Keratinocyte (primary cell): ENCODE measurements at places on chromosomes 13 and 19. TPM values are rescaled to one million over a fixed set of nuclear protein-coding genes. Genes with fewer than 3 reads are reported as not detected.

The SIGLEC9 gene
- not detected in 3 replicates for polyA plus RNA-seq

The GZMM gene
- polyA plus RNA-seq, result not detected in 3 replicates

The FLT3LG gene
- polyA plus RNA-seq, result 0.80 to 1.7 TPM (median 1.3 TPM) in 3 replicates

The FBN3 gene
- not detected in 3 replicates for polyA plus RNA-seq

The NLRP11 gene
- 0.01 TPM in 1 of 3 replicates, not detected in the others for polyA plus RNA-seq

The FLT1 gene
- 0.01 to 0.21 TPM (median 0.02 TPM) in 3 replicates for polyA plus RNA-seq

The KLK14 gene
- 0.05 to 0.63 TPM (median 0.10 TPM) in 3 replicates for polyA plus RNA-seq
